Renal cortical epithelial cell (primary cell): ENCODE measurements at places on chromosomes 1 and 21. TPM values are rescaled to one million over a fixed set of nuclear protein-coding genes. Genes with fewer than 3 reads are reported as not detected.

KCNJ6 gene
- under 0.01 and 0.05 TPM in 2 replicates for total RNA-seq

PCBP3 gene
- total RNA-seq: 0.15 TPM in 1 of 2 replicates, not detected in the other

TRPM2 gene
- 0.52 and 1.4 TPM in 2 replicates for total RNA-seq

SH3D21 gene
- total RNA-seq: 2.8 and 6.4 TPM in 2 replicates

GIPC2 gene
- total RNA-seq: 1.1 and 4.9 TPM in 2 replicates

ELAPOR1 gene
- 0.17 and 0.99 TPM in 2 replicates for total RNA-seq

S100B gene
- total RNA-seq: not detected in 2 replicates

PYHIN1 gene
- not detected in 2 replicates for total RNA-seq

MAN1C1 gene
- 0.10 TPM in 1 of 2 replicates, not detected in the other for total RNA-seq

HES2 gene
- total RNA-seq: 5.8 and 13.0 TPM in 2 replicates

CHIA gene
- total RNA-seq: not detected in 2 replicates

F3 gene
- 5.8 and 118 TPM in 2 replicates for total RNA-seq

SERTAD4 gene
- 3.0 and 4.0 TPM in 2 replicates for total RNA-seq

CFAP141 gene
- not detected in 2 replicates for total RNA-seq

MYCL gene
- total RNA-seq: 0.70 and 1.4 TPM in 2 replicates

AHCTF1 gene
- 21.5 and 39.1 TPM in 2 replicates for total RNA-seq

GUCA2B gene
- total RNA-seq: not detected in 2 replicates

HSD11B1 gene
- total RNA-seq: not detected in 2 replicates

FLG2 gene
- total RNA-seq: not detected in 2 replicates

F13B gene
- not detected in 2 replicates for total RNA-seq

CNTN2 gene
- 0.05 TPM in 1 of 2 replicates, not detected in the other for total RNA-seq
